ENCODE measurements at places on chromosomes 2 and 18.
A peak's percentile ranks its signal among the peaks of the same experiment; 100 is the strongest.

DNA sequence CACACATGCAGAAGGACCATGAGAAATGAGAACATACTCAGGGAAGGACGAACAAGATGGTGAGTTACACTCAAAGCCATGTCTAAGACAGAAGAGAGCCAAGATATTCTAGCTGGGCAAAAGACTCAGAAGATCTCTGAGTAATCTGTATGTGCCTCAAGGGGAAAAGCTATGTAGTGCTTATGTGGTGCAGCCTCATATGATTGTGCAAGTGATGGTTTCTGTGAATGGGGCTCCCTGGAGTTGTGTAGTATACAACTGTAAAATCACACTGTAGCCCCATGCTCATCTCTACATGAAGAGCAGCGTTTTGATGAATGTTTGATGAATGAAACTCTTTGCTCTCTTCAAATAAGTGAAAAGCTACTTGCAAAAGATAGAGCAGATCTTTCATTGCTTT, 57.5 kb downstream of the OSR1 start:
- no peak for DNase-seq

GRCh38 chr2:120470041-120470965, 124.4 kb downstream of the INHBB start:
- DNase-seq: peak; percentile 97

DNA sequence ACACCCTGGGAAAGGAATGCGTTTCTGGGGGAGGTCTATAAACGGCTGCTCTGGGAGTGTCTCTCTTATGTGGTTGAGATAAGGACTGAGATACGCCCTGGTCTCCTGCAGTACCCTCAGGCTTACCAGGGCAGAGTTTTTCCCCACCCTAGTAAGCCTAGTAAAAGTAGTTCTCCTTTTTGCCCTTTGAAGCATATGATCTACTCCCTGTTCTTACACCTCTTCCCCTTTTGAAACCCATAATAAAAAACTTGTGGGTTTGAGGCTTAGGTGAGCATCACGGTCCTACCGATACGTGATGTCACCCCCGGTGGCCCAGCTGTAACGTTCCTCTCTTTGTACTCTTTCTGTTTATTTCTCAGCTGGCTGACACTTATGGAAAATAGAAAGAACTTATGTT, 97.4 kb downstream of the FSIP2 start:
- DNase-seq: no peak

DNA sequence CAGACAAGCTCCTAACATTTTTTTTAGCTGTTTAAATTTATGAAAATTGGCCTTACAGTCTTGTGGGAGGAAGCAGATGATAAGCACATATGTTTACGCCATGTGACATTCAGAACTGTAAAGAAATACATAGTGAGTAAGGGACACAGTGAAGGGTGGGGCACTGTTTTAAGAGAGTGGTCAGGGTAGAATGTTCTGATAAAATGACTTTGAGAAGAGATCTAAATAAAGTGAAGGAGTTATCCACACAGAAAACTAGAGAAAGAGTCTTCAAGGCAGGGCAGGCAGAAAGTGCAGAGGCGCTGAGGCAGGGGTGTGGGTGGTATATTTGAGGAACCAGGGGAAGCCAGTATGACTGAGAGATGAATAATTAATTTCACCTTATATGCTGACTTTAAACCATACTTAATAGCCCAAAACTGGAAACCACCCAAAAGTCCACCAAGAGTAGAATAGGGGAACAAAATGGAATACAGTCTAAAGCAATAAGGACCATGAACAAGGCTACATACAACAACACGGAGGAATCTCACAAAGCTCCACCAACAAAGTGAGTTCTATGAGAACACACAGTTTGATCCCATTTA, 8.6 kb downstream of the MREG start:
- DNase-seq: no peak

GRCh38 chr2:229539628-229540027, 174.7 kb downstream of the DNER start:
- peak; percentile 12 for DNase-seq

GRCh38 chr2:205017381-205017780, 472.1 kb downstream of the PARD3B start:
- DNase-seq: peak; percentile 6

- DNase-seq: no peak
Observed at GRCh38 chr2:159224061-159224813, 62.3 kb downstream of the WDSUB1 start.

GRCh38 chr2:134690629-134691215, 28.1 kb downstream of the TMEM163 start:
- no peak for DNase-seq

DNA sequence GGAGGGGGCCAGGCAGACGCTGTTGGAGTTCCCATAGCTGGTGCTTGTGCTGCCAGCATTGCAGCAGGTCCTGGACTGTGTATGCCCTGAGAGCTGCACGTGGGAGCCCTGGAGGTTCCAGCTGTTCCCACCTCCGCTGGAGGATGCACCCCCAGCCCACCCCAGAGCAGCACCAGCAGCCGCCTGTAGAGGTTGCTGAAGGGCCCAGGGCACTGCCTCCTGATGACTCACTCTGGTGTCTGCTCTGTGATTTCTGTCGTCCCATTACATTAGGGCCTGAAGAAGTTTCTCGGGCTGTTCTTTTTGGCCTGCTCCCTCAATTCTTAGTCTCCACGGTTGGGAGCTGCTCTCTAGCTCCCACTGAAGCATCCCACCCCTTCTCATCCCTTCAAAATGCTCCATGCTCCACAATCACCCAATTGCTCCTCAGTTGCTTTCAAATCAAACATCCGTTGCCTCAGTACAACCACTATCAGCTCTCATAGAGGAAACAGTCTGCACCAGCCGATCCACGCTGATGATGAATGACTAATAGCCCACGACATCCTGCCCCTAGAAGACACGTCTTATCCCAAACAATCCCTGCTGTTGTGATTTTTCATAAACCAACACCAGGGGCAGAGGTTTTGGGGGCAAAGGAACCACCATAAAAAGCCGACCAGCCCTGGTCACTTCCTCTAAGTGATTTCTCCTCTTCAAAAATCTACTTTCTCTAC, 65.2 kb upstream of the RNF152 start:
- DNase-seq: peak; percentile 55

DNA sequence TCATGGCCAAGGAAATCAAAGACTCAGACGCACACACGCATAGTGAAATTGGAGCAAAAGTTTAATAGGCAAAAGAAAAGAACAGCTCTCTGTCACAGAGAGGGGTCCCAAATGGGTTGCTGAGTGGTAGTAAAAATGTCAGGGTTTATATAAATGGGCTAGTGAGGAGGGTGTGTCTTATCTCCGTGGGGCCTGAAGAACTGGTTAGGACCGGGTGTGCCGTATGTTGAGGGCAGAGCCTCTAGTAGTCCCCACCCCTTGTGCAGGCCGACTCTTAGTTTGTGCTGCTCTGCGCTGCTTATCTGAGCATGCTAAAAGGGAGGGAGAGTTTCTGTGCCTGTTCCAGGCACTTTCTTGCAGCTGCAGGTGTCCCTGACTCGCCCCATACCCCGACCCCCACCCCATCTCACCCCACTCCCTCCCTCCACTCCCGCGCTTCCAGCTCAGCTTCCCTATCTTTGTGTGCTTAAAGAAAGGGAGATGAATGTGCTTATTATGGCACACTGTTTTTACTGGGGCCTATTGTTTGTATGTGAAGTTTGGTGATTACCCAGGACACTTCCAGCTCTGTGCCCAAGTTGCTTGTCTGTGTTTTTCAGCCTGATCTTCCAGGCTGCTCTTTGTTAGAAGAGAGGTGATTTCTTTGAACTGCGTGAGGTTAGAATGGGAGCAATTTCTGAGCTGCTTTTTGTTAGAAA, 167.4 kb downstream of the SPAG16 start:
- DNase-seq: no peak

DNA sequence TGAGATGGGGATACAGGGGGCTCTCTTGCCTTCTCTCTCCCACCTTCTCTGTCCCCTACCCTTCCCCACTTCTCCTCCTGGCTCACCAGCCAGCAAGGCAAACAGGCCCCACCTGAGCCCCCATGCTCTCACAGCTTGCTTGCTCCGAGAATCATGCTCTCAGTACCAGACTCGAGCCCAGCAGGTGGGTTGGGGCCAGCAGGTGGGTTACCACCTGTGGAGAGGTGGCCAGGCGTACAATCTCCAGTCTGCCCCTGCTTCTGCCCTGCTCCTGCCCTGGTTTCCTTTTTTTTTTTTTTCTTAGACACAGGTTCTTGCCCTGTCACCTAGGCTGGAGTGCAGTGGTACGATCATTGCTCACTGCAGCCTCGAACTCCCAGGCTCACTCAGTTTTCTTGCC, 214.5 kb downstream of the SH3RF3 start:
- DNase-seq: no peak

DNA sequence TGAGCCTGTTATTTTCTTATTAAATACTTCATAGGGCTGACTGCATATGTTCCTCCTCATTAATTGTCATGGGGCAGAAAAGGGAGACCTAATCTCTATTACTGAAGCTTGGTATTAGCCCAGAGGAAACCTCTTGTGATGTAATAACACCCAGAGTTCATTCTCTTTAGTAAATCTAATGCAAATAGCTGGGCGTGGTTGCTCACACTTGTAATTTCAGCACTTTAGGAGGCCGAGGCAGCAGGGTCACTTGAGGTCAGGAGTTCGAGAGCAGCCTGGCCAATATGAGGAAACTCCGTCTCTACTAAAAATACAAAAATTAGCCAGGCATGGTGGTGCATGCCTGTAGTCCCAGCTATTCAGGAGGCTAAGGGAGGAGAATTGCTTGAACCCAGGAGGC, 14.7 kb downstream of the DAW1 start:
- no peak for DNase-seq

GRCh38 chr18:55515214-55515613, 72.8 kb downstream of the TCF4 start:
- DNase-seq: no peak

GRCh38 chr2:166154685-166155338, 27.0 kb upstream of the SCN1A start:
- DNase-seq: no peak

GRCh38 chr2:200968162-200968561, 4.7 kb upstream of the ORC2 start:
- DNase-seq: no peak

GRCh38 chr2:227183657-227184367, 19.4 kb downstream of the COL4A3 start:
- no peak for DNase-seq

- peak; percentile 75 for DNase-seq
Observed at GRCh38 chr2:75403991-75404428, 156.7 kb downstream of the EVA1A start.

GRCh38 chr2:128593879-128594650, 275.4 kb upstream of the HS6ST1 start:
- no peak for DNase-seq

DNA sequence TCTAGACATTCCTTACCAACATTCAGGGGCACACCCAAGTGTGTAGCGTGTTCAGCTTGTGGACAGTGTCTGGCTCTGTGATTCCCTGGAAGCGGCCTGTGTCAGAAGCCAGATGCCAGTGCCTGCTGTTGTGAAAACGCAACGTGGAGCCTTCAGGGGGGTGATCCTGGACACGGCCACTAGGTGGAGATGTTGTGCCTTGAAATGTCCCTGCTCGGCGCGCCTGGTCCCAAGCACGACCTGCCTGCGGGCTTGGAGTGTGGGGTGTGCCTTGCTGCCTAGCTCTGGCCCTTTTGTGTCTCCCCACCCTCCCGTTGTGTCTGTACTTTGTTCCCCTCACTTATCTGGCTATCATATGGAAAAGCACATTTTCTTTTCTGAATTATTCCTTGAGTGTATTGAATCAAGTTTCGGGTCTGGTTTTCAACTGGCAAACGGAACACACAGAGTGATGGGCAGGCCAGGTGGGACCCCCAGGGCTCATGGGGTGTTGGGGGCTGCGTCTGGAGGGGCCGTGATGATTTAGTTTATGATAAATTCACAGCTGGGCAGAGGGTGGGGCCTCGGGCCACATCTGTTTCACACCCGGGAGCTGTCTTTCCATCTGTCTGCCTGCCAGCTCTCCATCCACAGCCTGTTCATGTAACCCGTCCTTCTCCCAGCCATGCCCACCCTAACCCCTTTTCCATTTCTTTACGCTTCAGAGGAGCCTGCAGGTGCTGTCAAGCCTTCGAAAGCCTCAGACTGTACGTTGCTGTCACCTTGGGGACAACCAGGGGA, 95.5 kb downstream of the DYSF start:
- DNase-seq: peak; percentile 76

- no peak for DNase-seq
Observed at GRCh38 chr2:177551989-177552421, 159.4 kb downstream of the AGPS start.

DNA sequence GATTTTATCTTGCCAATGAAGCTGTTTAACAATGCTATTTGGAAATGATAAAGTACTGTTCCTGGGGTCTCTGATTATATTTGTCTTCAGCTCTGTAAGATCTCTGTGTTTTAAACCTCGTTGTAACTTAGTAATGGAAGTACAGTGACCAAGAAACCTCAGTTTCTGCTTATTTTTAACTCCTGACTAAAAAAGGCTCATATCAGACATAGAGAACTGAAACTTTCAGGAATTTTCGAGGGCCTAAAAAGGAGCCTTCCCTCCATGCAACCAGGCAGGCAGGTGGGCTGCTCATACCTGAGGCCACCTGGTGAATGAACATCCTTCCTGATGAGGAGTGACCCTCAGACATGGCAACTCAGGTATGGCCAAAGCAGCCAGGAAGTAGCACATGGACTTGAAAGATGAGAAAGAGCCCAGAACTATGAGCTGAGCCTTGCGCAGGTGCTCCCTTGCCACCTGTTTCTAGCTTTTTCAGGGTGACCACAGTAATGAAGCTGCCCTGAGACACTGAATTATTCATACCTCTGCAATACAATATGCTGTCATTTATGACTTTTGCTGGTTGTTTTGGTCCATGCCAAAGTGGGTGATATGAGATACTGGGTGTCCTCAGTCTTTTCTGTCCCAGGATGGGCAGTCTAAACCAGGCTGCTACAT, 23.9 kb downstream of the MYO3B start:
- no peak for DNase-seq

DNA sequence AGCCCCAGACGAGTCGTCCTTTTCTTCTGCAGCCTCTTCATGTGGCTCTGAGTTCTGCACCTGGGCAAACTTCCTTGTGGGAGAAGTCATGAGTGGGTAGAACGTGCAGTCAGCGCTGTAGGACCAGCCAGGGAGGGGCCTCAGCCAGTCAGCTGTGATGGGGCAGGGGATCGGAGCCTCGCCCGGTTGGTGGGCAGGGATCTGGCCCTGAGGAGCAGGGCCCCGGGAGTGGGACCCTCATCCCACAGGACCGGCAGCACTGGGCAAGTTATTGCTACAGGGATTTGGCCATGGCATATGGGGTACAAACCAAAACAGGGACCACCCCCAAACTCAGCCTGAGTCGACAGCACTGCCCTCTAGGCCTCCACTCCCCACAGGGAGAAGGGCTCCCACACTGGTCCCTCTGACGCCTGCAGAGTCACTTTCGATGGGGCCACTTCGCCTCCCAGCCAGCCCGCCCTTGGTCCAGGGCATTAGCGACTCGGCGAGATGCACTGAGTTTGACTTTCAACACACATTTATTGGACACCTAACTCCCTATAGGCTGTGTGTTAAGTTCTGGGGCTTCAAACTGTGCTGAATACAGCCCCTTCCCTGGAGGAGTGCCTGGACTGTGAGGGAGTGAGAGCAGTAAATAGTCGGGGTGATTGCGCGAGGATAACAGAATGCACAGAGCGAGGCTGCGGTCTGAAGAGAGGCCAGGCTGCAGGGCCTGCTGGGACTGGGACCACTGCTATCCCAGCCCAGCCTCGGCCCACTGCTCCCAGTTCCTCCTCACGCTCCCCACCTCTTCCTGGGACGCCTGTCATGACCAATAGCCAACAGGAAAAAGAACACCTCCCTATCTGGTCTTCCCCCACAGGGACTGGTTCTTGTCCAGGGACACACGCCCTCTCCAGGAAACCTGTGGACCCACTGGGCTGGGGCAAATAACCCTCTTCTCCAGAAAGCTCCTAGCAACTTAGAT, 55.9 kb downstream of the SDC1 start:
- DNase-seq: no peak

- peak; percentile 77 for DNase-seq
Observed at GRCh38 chr18:12031846-12032245, 50.5 kb downstream of the IMPA2 start.

All from cardiac fibroblast (primary cell).